ENCODE measurements at places on chromosomes 12 and 14.

DNA sequence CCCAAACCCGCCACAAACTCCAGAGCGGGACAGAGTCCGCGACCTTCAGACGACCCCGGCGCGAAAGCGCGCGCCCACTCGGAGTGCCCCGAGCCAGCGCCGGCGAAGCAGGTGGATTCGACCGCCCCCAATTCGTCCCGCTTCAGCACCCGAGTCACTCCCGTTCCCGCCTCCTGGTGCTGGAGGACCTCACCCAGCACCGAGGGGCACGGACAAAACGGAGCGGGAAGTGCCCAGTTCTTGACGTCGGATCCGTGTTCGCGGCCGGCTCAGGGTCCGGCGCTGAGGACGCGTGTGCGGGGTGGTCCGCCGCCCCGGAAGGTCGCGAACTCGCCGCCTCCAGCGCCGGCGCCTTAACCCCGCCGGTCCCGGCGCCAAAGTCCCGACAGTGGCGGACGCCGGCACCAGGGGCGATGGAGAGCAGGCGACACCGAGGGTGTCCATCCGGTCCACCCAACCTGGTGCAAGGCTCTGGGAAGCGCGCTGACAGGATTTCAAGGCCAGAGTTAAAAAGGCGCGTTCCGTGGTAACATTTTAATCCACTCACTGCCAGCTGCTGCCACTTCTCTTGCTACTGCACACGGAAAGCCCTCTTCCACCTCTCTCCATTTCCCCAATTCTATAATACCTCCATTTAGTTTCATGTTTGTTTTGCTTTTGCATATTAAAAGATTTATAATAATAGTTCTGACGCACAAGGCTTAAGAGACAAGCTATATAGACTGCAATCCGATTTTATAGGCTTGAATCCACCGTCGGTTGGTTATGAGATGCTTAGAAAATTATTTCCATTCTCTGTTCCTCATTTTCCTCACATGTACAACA lies 240.0 kb upstream of the CPNE8 start:
- peak; percentile 29 for DNase-seq

GRCh38 chr14:100648474-100649172 lies 61.4 kb upstream of the BEGAIN start:
- DNase-seq: no peak

GRCh38 chr12:12721176-12721751 lies 4.1 kb downstream of the CDKN1B start:
- no peak for DNase-seq

DNA sequence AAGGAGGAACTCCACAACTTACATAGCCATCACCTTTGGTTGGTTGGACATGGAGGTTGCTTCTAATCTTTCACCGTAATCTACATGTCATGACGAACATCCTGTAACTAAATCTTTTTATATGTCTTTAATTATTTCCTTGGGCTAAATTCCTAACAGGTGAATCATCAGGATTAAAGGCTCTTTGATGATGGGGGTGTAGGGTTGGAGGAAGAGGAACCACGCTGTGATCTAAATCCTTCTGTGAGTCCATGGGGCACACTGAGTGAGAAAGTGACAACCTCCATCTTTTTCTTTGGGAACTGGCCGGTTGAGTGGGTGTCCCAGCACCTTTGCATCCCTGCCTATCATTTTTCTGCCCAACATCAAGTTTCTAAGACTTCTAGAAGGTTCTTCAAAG lies 31.1 kb upstream of the MAP1LC3B2 start:
- no peak for DNase-seq

- no peak for DNase-seq
Observed at GRCh38 chr12:64457466-64457865, 5.5 kb downstream of the TBK1 start.

- no peak for DNase-seq
Observed at GRCh38 chr14:105326568-105326867, 12.0 kb downstream of the PACS2 start.

DNA sequence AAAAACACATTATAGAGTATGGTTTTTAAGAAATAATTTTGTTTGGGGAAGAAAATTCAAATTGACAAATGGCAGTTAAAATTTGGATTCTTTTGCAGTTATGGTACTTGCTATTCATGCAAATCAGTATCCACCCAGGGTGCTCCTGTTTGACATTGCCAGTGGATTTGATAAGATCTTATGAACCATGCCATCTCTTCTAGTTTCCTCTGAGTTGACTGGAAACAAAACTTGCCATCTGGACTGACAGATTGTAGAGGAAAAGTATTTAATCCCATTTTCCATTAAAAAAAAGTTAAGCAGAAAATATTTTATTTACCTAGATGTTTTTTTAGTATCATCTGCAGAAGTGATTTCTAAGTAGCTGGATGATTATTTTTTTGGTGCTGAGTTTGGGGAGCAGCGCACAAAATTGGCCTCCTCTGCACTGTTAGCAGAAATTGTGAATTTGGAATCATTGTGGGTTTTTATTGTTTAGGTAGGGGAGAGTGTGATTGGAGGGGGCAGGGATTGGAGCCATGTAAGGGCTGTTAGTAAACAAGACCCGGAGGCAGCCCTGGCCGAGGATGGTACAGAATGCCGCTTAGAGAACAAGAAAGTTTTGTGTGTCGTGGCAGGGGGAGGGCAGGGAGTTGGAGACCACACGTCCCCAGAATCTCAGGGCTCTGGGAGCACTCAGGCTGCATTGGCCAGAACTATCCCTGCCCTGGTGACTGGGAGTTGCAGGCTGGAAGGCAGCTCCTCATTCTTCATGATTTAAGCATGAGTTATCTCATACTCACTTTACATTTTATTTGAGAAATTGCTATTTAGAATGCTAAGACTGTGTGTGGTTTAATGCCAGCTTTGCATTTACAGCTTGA lies 56.6 kb downstream of the WDR20 start:
- no peak for DNase-seq

DNA sequence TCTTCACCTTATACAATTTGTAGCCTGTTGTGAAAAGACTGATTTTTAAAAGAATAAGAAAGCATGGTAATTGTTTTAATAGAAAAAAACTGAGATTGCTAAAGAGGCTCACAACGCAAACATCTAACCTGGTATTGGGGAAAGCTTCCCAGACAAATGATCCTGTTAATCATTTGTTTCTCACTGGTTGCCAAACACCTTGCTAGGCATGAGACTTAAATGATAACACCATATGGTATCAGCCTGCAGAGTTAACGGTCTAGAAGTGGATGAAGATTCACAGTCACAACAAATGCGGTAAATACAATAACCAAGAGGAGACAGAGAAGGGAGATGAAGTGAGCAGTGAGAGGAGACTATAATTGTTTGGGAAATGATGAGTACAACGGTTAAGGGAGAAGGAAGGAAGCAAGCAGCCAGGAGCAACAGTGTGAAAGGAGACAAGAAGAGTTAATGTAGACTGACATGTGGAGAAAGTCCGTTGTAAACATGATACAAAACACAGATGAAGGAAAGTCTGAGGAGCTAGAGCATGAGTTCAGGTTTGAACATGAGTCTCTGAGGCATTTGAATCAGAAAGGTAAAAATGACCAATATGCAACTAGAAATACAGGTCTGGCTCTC lies 19.8 kb downstream of the GXYLT1 start:
- no peak for DNase-seq

- no peak for DNase-seq
Observed at GRCh38 chr14:76424359-76424758, 48.4 kb downstream of the ESRRB start.

GRCh38 chr12:1325666-1326065 lies 268.7 kb downstream of the FBXL14 start:
- no peak for DNase-seq

DNA sequence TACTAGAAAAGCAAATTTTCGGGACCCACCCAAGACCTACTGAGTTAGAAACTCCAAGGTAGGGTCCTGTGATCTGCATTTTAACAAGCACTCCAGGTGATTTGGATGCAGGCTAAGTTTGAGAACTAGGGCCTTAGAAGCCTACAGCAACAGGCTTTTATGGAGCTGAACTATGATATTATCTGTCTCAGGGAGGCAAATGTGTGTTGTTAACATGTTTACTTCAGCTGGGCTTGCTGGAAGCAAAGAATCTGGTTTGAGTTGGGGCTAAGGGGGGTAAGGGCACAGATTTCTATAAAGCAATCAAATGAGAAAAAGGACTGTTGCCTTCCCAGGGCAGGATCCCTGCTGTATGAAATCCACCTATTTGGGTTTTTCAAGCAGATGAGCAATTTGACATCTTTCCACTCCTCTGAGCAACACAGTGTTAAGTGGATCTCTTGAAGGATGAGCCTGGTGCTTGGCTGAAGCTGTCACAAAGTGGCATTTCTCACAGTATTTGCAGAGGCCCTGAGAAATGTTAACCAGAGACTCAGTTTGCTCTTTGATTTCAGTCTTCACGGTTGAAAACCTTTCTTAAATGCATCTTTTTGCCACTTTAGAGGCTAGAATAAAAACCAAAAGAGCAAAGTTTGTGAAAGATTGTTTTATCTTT lies 36.2 kb upstream of the SOCS2 start:
- no peak for DNase-seq

GRCh38 chr14:102594514-102595175 lies 2.2 kb downstream of the RCOR1 start:
- DNase-seq: peak; percentile 76

- no peak for DNase-seq
Observed at GRCh38 chr12:23552417-23552816, 397.1 kb downstream of the SOX5 start.

DNA sequence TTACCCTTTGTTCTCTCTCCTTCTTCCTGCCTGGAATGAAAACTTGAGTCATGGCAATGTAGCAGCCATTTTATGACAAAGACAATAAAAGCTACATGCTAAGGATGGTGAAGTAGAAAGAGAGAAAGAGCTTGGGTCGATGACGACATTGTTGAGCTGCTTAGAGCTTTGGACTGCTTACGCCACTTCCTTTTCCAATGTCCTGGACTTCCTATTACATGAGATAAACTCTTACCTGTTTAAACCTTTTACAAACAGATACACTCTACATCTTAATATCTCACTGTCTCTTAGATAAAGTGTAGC lies 70.1 kb downstream of the PEBP1 start:
- peak; percentile 7 for DNase-seq

GRCh38 chr12:93902736-93903562 lies 225.8 kb downstream of the CRADD start:
- DNase-seq: no peak

DNA sequence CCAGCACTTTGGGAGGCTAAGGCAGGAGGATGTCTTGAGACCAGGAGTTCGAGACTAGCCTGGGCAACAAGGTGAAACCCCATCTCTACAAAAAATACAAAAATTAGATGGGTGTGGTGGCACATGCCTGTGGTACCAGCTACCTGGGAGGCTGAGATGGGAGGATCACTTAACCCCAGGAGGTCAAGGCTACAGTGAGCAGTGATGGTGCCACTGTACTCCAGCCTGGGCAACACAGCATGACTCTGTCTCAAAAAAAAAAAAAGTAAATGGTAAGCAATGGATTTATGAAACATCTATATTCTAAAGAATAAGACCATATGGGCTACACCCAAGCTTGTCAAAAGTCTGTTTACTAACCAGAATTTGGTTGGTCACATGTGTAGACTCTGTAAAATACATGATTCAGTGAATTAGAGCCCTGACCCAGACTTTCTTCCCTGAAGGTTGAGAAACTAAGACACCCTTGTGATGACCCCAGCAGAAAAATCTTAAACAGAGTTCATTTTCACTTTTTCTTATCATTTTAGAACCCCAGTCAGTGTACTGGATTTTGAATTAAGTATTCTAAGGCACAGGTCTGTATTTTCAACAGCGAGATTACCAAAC lies 12.1 kb downstream of the FGD6 start:
- no peak for DNase-seq

- no peak for DNase-seq
Observed at GRCh38 chr12:84920331-84920730, 7.7 kb upstream of the SLC6A15 start.

DNA sequence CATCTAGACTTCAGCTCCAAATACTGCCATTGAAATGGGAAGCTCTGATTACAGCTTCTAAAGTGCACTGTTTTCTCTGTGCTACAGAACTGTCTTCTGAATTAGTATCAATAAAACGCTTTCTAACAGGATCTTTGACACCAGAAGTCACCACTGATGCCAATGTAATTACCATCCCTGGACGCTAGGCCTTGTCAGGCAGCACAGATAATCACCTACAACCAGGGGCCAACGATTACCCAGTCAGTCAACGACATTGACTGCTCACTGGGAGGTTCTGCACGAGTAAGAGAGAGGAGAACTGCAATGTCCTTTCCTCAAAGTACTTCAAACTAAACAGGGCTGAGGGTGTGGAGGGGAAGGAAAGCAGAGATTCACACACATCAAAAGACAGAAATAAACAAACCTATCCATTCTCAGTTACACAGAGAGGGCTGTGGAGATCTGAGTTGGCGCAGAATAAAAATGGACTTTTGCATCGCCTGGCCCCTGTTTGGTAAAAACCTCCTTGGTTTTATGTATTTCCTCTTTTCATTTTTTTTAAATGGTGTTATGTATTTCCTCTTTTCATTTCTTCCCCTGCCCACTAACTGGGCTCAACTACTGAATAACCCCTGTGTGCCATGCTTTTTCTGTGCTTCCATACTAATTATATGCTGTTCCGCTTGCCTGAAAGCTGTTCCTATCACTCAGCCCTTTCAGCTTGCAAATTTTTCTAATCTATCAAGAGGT lies 492.2 kb downstream of the APAF1 start:
- no peak for DNase-seq

GRCh38 chr12:96300064-96300463 lies 100.2 kb downstream of the CDK17 start:
- DNase-seq: no peak

GRCh38 chr12:62400135-62400534 lies 66.5 kb upstream of the MON2 start:
- no peak for DNase-seq

DNA sequence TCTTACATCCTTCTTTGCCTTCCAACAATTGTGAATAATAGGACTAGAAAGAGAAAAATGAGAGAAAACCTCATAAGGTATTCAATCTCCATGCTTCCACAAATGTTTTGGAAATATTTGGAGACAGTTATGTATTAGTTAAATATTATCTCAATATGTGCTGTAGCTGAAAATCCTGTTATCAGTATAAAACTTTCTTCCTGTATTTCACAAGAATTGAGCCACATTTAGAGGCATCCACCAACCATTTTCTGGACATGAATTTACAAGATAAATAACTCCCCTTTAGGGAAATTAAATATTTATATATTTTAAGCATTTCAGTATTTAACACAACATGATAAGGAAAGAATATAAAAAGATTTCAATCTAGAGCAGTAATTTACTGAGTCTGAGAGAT lies 200.3 kb downstream of the GPHN start:
- no peak for DNase-seq

DNA sequence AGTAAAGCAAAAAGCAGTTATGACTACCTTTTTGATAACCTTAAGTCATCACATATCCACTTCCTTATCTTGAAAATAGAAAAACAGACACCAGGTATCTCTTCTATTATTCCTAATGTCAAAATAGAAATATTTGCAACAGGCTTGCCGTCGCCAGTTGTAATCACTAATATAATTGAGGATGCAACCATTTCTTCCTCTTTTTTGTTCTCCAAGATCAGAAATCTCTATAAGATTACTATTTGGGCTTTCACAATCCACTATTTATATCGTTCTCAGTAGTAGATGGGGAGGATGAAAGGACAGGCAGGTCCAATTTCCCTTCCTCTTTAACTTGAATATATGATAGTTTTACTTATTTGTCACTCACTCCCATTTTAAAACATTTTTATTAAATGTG lies 130.2 kb upstream of the HMGA2 start:
- DNase-seq: no peak

- no peak for DNase-seq
Observed at GRCh38 chr14:99327458-99328250, 55.7 kb upstream of the BCL11B start.

Measured in mesenchymal stem cell (in vitro differentiated cells and primary cell).